ENCODE measurements at places on chromosomes 4 and X. TPM values are rescaled to one million over a fixed set of nuclear protein-coding genes. Genes with fewer than 3 reads are reported as not detected.

The PDE6B gene
- total RNA-seq: 0.59 TPM

The ARAP2 gene
- 107 TPM for total RNA-seq

The TLR3 gene
- total RNA-seq: 6.2 TPM

The SLC10A6 gene
- 159 TPM for total RNA-seq

The MID1 gene
- total RNA-seq: 2.9 TPM

The MAOA gene
- 184 TPM for total RNA-seq

The UGT2B15 gene
- not detected for total RNA-seq

The ALB gene
- not detected for total RNA-seq

The PPEF2 gene
- total RNA-seq: 0.04 TPM

The FRG2 gene
- not detected for total RNA-seq

The BLTP1 gene
- total RNA-seq: 69.9 TPM

The GNRHR gene
- not detected for total RNA-seq

The TMEM31 gene
- total RNA-seq: not detected

The MAP7D2 gene
- total RNA-seq: 1.2 TPM

The PLP2 gene
- total RNA-seq: 128 TPM

The TRIM75 gene
- total RNA-seq: not detected

The TCEAL2 gene
- total RNA-seq: 0.42 TPM

The MORF4L2 gene
- 198 TPM for total RNA-seq

The KIT gene
- total RNA-seq: 42.1 TPM

The APLN gene
- total RNA-seq: not detected

The NPY1R gene
- total RNA-seq: 12.9 TPM

The PCYT1B gene
- 0.78 TPM for total RNA-seq

The IRS4 gene
- total RNA-seq: 1.4 TPM

The PNMA6A gene
- 0.08 TPM for total RNA-seq

The TNIP3 gene
- total RNA-seq: not detected

The DCAF12L1 gene
- total RNA-seq: not detected

The CSAG2 gene
- not detected for total RNA-seq

The SMARCA1 gene
- 13.9 TPM for total RNA-seq

The MTNR1A gene
- total RNA-seq: not detected

The TAF7L gene
- 0.45 TPM for total RNA-seq

The HNRNPD gene
- total RNA-seq: 140 TPM

The XAGE1B gene
- total RNA-seq: not detected

The FAM184B gene
- not detected for total RNA-seq

The FAM133A gene
- not detected for total RNA-seq

The RNF128 gene
- total RNA-seq: 24.5 TPM

The MAGEA1 gene
- not detected for total RNA-seq

The HAND2 gene
- total RNA-seq: 11.0 TPM

The SATL1 gene
- total RNA-seq: not detected

The GRPR gene
- total RNA-seq: not detected

The CNKSR2 gene
- 1.2 TPM for total RNA-seq

The SCRG1 gene
- not detected for total RNA-seq
